ENCODE measurements at places on chromosomes 5 and 9.

- DNase-seq, result no peak
Observed at GRCh38 chr5:123950701-123951581, 439.0 kb downstream of the CSNK1G3 start.

DNA sequence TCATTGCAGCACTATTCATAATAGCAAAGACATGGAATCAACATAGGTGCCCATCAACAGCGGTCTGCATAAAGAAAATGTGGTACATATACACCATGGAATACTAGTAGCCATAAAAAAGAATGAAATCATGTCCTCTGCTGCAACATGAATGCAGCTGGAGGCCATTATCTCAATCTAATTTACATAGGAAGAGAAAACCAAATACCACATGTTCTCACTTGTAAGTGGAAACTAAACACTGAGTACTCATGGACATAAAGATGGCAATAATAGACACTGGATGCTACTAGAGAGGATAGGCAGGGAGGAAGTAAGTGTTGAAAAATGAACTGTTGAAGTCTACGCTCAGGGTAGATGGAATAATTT, 203.9 kb upstream of the CDH9 start:
- DNase-seq, result no peak

DNA sequence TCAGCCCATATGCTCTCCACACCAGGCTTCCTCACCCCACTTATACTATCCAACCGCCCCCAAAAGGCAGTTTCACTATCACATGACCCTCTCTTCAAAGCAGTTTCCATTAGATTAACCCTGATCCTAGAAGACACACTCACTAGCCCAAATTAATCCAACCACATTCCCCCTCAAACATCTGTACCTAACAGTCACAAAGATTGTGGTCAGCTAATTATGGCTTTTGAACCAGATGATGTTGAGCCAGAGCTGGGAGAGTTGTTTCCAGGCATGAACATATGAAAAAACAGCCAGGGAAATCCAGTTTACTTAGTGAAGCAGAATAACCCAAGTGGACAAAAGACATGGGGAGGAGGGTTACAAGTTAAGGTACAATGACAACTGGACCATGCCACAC, 131.2 kb downstream of the SPOCK1 start:
- no peak for DNase-seq

- no peak for DNase-seq
Observed at GRCh38 chr5:113598926-113599325, 85.4 kb downstream of the YTHDC2 start.

DNA sequence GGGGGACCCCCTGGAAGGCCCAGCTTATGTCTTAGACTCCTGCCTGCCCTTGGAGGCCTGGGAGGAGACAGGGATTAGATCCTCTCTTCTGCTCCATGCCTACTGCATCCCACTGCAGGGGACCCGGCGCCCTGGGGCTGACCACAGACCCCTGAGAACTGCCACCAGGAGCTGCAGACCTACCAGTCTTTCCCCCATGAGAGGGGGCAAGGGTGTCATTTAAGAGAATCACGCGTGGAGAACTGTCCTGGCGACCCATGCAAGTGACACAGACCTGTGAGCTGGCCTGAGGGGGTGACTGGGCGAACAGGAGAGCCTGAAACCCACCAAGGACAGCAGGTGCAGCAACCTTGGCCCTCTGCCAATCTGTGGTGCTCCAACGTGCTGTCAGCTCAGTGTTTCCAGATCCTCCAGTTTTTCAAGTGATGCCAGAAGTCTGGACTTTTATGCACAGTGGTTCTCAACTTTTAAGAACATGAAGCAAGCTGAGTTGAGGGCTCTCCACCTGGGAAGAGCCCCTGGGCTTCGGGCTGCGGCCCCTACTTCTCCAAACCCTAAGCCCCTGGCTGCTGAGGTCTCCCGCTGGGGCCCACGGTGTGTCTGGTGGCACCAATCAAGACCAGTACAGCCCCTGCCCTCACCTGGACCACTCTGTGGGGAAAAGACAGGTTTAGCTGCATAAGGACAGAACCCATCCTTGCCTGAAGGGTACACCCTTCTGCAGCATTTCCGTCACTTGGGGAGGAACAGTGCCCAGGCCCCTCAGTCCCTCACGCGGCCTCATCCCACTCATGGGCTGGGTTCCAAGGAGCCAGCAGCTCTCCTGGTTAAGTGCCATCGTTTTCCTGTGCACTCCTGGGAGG, 18.2 kb downstream of the GFPT2 start:
- DNase-seq, result no peak

DNA sequence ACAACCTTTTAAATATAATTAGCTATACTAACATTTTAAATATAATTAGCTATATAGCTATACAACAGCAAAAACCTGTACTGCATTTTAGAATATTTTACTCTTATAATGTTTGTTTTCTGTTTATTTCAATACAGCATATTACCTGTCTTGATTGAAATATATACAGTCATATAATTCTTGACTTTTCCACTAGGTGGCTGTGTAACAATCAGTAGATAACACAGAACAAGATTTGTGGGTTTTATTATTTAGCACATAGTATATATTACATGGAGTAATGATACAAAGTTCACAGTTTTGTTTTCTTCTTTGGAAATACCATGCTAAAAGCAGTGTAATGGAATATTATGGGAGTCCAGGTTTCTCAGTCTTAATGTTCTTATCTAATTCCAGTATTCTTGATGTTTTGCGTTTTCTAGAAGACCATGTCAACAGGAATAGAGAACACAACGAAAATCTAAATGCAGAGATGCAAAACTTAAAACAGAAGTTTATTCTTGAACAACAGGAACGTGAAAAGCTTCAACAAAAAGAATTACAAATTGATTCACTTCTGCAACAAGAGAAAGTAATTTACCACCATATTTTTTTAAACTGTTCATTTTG, 13.3 kb downstream of the HMMR start:
- DNase-seq, result no peak

DNA sequence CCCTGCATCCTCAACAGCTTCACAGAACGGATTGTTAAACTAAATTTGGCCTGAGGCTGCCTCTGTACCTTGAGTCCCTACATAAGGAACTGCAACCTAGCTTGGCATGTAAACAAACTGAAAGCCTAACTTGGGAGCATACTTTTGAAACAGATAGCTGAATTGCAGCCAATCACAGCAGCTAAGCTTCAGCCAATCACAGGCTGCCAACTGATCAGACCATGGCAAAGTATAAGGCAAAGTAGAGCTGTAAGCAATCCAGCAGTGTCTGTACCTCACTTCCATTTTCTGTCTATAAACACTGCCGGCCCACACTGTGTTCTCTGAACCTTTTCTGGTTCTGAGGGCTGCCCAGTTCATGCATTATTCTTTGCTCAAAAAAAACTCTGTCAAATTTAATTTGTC, 8.9 kb upstream of the ZNF483 start:
- DNase-seq, result no peak

DNA sequence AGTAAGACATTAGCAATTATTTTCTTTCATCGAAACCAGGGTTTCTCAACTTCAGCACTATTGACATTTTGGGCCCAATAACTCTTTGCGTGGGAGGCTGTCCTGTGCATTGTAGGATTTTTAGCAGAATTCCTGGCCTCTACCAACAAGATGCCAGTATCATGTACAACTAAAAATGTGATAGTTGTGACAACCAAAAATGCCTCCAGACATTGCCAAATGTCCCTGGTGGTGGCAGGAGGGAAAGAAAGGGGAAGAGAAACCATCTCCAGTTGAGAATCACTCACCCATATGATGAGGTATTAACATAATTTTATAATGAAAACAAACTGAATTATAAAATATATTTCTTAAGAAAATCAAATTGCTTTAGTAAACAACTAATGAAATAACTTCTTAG, 406.1 kb downstream of the RAB3C start:
- no peak for DNase-seq

DNA sequence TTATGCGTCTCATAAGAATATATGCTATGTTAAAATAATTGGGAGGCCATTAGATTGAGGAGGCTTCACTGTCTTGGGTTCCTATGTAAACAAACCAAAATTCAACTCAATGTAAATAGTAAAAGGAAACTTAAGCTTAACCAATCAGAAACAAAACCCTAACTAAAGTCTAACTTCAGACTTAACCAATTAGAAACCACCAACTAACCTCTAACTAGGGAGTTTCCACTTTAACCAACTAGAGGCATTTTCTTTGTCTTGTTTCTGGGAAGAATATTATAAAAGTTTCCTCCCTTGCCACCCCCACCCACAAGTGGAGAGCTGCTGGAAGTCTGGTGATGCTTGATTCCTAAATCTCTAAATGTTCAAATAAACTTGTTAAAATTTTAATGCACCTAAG, 214.5 kb downstream of the SEMA5A start:
- no peak for DNase-seq

DNA sequence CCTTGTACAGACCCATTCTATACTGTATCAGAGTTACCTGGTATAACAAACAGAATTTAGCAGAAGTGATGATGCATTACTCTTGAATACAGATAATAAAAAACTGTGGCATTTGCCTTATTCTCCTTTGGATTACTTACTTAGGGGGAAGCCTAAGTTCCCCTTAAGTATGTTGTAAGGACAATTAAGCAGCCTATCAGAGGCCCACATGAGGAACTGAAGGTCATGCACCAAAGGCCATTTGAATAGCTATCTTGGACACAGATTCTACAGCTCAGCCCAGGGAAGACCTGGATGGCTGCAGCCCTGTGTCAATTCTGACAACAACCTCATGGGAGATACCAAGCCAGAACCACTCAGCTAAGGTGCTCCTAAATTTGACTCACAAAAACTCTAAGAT, 125.2 kb downstream of the RAPGEF6 start:
- no peak for DNase-seq

GRCh38 chr9:131013771-131014676, 5.0 kb downstream of the LAMC3 start:
- DNase-seq, result no peak
